ENCODE measurements at places on chromosomes 1 and 21.

DNA sequence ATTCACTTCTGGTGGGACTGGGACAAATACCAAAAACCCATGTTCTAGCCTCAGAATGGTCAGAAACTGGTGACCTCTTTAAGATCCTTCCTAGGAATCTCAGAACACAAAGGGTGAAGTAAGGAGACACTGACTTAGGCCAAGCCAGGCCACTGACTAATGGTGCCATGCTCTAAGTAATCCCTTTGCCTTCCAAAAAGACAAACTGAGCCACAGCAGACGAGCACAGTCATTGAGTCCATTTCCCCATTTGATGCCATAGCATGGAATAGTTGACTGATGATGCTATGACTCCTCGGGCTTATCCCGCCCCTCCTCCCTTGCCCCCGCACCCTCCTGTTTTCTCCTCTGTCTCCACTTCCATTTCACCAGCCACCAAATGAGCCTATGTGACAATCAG lies 145.8 kb upstream of the ZNF648 start:
- H3K27ac ChIP-seq = no peak overlapping the region
- no peak overlapping the region for H3K4me3 ChIP-seq
- DNase-seq = no peak

- no peak overlapping the region for H3K27ac ChIP-seq
- H3K36me3 ChIP-seq = no peaks in the 10 kb centered on the region
- no peaks in the 10 kb centered on the region for H3K27me3 ChIP-seq
These were observed 105.2 kb downstream of the MRPL39 start for GRCh38 chr21:25501996-25502665.

GRCh38 chr1:43870306-43870705 lies 63.3 kb upstream of the ARTN start:
- no peak for DNase-seq
- peaks cover 3% of the 10 kb centered on the region for H3K4me1 ChIP-seq
- no peak overlapping the region for H3K4me3 ChIP-seq

DNA sequence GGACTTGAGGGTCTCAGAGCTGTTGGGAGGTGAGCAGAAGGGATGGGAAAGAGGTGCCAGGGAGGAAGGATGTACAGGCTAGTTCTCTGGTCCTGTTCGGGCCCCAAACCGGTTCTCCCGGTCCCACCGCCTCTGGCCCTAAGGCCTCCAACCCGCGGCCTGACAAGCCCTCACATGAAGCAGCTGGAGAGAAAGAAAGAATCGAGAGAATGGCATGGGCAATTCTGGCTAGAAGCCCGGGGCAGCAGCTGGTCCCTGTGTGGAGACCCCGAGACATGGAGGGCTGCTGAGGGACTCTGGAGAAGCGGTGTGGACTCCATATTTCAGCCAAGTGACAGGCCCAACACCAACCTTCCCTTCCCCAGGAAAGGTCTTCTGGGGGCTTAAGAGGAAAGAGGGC lies 730 bp downstream of the CDC42SE1 start:
- DNase-seq = peak; percentile 38
- H3K36me3 ChIP-seq = peaks cover 22% of the 10 kb centered on the region
- H3K4me1 ChIP-seq = peaks cover 52% of the 10 kb centered on the region
- H3K4me3 ChIP-seq = peak overlapping the region; percentile 96
- no peaks in the 10 kb centered on the region for H3K27me3 ChIP-seq
- H3K27ac ChIP-seq = peak overlapping the region; percentile 94
